Naive thymus-derived CD8-positive, alpha-beta T cell (primary cell): ENCODE measurements at places on chromosomes 7 and 10.

DNA sequence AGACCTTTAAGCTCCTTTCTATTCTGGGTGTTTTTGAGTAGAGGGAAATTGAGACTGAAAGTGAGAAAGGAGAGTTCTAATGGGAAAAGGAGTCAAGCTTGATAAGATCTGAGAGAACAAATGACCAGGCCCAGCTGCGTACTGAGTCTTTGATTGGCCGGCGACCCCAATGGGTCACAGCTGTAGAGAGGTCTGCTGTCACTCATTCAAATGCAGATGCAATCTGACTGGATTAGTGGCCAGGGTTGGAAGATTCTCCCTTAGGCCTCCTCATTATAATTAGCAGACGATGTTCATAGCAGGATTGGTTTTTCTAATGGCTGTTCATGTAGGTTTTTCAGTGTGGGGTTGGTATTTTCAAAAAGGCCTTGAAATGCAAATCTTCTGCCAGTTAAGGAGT is 127.2 kb upstream of the SLC25A13 start:
- DNase-seq, result no peak

- no peak for DNase-seq
Measured at GRCh38 chr10:99279626-99280111, 44.0 kb upstream of the HPSE2 start.

- no peak for DNase-seq
Measured at GRCh38 chr10:2610946-2611345, 456.4 kb upstream of the PFKP start.

GRCh38 chr7:26680587-26680986 is 183.8 kb downstream of the SKAP2 start:
- DNase-seq, result no peak

GRCh38 chr10:20841419-20841818 is 55.7 kb downstream of the NEBL start:
- DNase-seq, result no peak

GRCh38 chr7:135978624-135979023 is 1.5 kb upstream of the MTPN start:
- DNase-seq, result no peak

GRCh38 chr7:158120716-158121115 is 466.9 kb downstream of the PTPRN2 start:
- DNase-seq, result no peak

DNA sequence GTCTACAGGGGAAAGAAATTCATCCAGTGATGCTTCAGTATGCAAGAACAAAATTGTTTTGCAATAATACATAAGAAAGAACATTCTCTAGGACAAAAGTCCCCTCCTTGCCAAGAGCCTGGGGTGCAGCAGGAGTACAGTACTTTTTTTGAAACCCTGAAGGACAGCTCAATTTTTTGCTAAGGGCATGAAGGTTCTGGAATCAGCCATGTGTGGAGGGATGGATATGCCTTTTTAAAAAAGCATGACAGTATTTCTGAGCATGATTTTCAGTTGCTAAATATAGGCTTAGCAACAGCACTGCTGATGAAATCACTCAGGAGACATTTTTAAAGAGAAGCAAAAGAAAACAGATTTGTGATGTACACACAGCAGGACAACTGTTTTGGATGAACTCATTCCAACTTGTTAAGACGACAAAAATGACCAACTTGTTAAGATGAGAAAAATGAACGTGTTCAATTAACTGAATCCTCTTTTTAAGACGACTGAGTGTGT is 39.3 kb downstream of the HBP1 start:
- no peak for DNase-seq

- no peak for DNase-seq
Measured at GRCh38 chr7:28890137-28890536, 68.0 kb downstream of the TRIL start.

DNA sequence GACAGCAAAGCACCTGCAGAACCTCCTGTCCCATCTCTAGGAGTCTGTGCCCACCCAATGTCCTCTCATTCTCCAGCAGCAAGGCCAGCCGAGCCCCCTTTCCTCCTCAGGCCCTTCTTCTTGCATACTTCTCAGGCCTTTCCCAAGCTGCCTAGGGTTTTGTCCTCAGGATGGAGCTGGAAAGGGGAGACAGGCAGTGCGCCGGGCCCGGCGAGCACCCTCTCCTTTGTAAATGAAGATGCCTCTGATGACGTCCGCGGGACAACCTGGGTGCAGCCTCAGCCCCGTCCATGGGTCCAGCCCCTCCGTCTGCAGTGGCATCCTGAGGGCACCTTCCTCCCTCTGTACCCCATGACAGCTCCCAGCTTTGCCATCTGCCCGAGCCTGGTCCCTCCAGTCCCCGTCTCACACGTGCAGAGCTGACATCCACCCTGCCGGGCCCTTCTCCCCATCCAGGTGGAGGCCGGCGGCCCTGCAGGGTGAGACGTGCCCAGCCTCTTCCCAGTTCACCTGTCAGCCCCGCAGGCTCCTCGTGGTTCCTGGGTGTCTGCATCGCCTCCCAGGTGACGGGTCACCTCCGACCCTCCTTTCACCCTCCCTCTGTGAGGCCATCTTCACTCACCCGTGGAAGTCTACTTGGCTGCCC is 36.4 kb downstream of the JAKMIP3 start:
- DNase-seq, result no peak

GRCh38 chr10:102540023-102540422 is 36.3 kb downstream of the SUFU start:
- no peak for DNase-seq

DNA sequence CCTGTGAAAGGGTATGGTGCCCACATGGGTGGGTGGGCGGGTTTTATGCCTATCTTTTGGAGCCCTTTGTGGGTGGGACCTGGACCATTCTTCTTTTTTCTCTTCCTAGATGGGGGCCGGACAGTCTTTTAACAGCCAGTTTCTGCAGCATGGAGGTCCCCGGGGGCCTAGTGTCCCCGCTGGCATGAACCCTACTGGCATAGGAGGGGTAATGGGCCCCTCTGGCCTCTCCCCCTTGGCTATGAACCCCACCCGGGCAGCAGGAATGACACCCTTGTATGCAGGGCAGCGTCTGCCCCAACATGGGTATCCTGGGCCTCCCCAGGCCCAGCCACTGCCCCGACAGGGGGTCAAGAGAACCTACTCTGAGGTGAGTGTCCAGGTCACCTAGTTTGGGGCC is 9.1 kb downstream of the ZMIZ2 start:
- DNase-seq, result no peak

GRCh38 chr7:105285118-105285874 is 103.4 kb downstream of the SRPK2 start:
- DNase-seq, result no peak

DNA sequence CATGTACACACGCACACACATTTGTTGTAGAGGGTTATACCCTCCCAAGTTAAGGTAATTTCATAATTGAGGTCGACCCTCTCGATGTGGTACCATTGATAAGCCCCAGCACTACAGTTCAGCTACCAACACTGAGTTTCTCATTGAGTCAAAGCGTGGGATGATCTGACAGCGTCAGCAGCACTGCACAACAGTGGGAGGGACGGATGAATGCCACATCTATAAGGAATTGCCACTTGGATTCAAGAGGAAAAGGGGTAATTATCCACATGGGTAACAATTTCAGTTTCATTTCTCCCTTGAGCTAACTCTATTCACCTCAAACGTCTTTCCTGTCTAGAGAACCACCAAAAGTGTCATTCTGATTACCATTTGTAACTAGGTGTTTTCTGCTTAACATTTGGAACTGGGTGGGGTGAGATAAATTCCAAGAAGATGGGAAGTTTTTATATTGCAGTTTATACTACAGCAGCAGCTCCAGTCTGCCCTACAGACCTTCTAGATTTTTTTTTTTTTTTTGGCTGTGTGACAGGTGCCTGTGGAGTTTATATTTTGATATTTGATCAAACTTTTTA is 342.9 kb downstream of the AUTS2 start:
- DNase-seq, result no peak

GRCh38 chr10:91805110-91805838 is 7.0 kb downstream of the TNKS2 start:
- DNase-seq, result no peak

DNA sequence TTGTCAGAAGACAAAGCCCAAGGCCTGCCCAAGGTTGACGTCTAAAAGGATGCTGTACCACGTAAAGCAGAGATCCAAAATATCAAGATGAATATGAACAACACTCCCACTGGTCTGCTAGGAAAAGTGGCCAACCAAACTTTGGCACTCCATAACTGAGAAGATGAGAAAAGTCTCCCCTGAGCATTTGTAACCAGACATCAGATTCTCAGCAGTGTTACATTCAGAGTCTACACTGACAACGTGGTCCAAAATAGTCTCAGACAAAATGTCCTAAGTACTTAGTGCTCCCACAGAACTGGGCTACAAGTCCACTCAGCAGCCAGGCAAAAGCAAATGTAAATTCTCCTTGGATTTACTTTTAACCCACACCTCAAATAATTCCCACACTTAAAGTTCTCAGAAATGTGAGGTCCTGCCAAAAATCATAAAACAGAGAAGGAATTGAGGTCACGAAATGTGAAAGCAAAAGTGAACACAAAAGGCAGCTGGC is 185.1 kb upstream of the NOBOX start:
- DNase-seq, result no peak

- DNase-seq, result no peak
Measured at GRCh38 chr10:529468-530230, 159.8 kb downstream of the DIP2C start.

GRCh38 chr7:17401791-17402627 is 103.6 kb downstream of the AHR start:
- DNase-seq, result no peak

DNA sequence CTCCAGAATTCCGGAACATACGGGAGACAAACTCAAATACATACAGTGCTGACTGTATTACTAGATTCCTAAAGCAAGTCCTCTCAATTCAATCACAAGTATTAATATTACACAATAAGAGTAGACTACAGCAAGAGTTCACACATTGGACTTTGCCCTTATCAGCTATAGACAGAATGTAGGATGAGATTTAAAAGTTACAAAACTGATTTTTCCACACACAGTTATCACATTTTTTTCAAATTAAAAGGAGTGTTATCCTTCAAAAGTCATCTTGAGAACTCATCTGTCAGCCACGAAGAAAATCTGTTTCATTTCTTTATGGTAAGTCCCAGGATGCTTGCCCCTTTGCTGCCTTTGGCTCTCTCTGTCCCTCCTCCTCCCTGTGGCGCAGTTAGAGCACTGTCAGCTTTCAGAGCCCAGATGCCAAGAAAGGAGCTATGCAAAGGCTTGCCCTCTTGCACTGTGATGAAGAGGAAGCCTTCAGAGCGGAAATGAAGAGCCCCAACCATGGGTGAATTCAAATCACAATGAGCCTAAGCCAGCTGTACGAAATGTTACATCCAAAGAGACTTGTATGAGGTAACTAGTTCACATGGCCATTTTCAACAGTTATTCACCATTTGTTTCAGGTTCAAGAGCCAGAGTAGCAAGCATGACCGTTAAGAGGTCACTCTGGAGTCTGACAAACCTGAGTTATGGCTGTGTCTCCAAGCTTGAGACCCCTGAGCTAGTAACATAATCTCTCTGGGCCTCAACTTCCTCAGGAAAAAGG is 10.7 kb downstream of the NCOA4 start:
- DNase-seq, result peak; percentile 28

DNA sequence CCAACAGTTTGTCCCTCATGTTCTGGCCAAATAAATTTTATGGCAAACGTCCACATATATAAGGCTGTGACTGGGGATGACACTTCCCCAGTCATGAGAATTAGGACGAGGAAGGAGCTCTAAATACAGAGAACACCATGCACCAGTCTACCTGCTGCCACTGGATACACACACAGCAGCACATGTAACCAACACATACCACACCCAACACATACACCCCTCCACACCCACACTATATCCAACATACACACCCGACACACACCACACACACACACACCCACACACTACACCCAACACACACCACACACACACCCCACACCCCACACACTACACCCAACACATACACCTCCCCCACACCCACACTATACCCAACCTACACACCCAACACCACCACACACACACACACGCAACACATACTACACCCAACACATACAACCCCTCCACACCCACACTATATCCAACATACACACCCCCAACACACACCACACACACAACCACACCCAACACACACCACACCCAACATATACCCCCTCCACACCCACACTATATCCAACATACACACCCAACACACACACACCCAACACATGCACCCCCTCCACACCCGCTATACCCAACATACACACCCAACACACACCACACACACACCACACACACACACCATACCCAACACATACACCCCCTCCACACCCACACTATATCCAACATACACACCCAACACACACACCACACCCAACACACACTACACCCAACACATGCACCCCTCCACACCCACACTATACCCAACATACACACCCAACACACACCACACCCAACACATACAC is 74.1 kb downstream of the HIPK2 start:
- DNase-seq, result no peak

DNA sequence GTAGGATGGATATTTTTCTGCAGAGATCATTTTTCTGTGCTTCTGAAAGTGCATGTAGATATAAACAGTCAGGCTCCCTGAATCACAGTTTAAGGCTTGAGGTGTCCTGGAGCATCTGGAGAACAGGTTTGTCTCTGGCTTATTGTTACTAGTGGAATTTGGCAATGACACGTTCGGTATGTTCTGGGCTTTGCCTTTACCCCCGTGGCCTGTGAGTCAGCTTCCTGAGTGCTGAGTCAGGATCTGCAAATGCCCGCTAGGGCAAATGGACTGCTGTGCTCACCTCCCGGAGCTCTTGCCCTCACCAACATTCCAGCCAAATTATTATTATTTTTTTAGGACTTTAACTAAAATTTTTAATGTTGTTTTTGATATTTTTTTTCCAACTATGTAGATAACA is 192.5 kb upstream of the PRSS1 start:
- DNase-seq, result no peak

GRCh38 chr10:91381257-91381891 is 28.8 kb upstream of the HECTD2 start:
- DNase-seq, result no peak

- no peak for DNase-seq
Measured at GRCh38 chr10:113339121-113339520, 213.7 kb upstream of the HABP2 start.

DNA sequence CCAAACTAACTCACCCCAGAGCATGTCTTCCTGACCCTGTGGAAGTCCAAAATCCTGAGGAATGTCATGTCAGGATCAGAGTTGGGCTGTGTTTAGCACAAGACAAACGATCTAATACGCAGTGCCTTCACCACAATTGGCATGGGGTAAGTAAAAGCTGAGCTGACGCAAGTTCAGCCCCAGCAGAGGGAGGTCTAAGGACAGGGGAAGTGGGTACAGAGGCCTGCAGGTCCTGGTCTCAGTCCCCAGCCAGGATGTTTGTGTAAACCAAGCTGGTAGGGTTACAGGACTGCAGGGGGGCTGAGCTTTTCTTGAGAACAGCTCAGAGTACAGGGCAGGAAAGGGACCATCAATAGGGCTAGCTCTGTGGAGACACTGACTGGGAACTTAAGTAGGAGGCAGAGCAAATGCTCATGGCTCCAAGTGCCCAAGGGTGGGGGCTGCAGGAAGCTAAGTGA is 5.3 kb upstream of the KCNIP2 start:
- DNase-seq, result no peak

GRCh38 chr10:58086763-58087150 is 180.9 kb downstream of the IPMK start:
- no peak for DNase-seq

GRCh38 chr10:95697429-95697828 is 3.7 kb upstream of the TCTN3 start:
- no peak for DNase-seq
